Stimulated activated CD8-positive, alpha-beta memory T cell treated with anti-CD3 and anti-CD28 coated beads, Interleukin-2, amount 100 ng/mL, for 1 hour (primary cell): ENCODE measurements at places on chromosomes 7 and 10.

- DNase-seq, result no peak
Observed at GRCh38 chr10:60989400-60989876, 45.5 kb upstream of the RHOBTB1 start.

DNA sequence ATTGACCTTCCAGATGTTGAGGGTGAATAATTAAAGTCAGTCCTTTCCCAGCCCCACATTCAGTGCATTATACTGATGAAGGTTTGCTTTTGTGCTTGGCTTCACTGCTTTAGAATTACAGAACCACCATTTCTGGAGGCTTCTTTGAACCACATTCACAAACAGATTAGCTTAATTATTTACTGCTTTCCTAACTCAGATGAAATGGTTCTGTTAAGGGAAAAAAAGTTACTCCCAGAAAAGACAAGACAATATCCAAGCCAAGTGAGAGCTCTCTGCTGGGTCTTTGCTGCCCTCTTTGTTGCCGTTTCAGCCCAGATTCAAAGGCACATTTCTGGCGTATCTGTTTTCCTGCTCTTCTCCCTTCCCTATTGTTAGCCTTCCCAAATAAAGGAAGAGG, 188.9 kb downstream of the AHR start:
- no peak for DNase-seq

DNA sequence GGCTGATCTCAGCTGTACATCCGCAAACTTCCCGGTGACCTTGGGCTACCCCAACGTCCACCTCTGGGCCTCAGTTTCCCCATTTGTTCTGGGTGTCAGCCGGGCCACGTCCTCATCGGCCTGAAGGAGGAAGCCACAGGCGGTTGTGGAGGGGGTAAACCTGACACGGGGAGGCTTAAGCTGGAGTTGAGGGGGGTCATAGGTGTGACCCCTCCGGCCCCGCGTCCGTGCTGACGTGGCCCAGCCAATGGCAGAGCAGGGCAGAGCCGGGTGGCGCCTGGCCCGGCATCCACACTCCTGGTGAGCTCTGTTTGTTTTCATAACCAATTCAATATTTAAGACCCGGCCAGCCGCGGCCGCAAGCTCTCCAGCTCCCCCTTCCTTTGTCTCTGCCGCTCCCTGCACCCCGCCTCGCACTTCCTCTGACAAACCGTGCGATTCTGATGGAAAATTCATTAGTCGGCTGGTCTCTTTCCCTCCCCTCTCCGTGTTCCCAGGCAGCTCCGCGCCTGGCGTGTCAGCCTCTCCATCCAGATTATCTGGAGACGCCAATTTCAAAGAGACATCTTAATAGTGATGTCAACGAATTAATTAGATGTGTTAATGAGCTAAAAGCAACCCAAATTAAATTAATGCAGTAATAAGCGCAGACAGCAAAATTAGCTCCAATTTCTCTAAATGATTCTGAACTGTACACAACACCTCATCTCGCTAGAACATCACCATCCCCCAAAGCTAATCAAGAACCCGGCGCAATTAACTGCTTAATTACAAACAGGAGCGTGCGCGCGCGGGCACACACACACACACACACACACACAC, 55.4 kb downstream of the MICALL2 start:
- no peak for DNase-seq

DNA sequence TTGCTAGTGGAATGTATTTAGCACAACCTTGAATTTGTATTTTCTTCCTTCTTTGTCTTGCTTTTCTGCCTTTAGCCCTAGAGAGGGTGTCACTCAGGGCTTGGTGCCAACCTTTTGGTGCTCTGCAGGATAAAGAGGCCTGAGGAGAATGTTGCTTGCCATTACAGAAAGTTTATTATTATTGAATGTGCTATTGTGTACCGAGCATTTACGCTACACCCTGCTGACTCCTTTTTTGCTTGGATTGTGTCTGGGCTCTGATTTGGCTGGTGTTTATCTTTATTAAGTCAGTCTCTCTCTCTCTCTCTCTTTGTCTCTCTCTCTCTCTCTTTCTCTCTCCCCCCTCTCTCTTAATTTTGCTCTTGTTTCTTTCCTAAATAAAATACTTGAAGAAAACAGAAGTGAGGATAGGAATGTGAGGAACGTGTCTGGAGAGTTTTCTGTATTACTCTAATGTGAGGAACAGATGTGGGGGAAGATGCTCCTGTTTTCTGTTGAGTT, 284.4 kb upstream of the PHYHIPL start:
- no peak for DNase-seq

- no peak for DNase-seq
Observed at GRCh38 chr10:132946311-132946710, 3.9 kb upstream of the CFAP46 start.

- no peak for DNase-seq
Observed at GRCh38 chr7:149822353-149822943, 15.7 kb upstream of the ZNF862 start.

GRCh38 chr10:132471125-132471451, 66.5 kb upstream of the INPP5A start:
- DNase-seq, result no peak

- DNase-seq, result no peak
Observed at GRCh38 chr7:115387137-115387536, 465.2 kb downstream of the MDFIC start.

DNA sequence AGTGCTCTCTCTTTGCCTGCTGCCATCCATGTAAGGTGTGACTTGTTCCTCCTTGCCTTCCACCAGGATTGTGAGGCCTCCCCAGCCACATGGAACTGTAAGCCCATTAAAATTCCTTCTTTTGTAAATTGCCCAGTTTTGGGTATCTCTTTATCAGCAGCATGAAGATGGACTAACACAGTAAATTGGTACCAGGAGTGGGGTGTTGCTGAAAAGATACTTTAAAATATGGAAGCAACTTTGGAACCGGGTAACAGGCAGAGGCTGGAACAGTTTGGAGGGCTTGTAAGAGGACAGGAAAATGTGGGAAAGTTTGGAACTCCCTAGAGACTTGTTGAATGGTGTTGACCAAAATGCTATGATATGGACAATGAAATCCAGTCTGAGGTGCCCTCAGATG, 63.8 kb upstream of the PPP1R9A start:
- DNase-seq, result no peak

- DNase-seq, result no peak
Observed at GRCh38 chr10:48898426-48898825, 41.2 kb downstream of the LRRC18 start.

DNA sequence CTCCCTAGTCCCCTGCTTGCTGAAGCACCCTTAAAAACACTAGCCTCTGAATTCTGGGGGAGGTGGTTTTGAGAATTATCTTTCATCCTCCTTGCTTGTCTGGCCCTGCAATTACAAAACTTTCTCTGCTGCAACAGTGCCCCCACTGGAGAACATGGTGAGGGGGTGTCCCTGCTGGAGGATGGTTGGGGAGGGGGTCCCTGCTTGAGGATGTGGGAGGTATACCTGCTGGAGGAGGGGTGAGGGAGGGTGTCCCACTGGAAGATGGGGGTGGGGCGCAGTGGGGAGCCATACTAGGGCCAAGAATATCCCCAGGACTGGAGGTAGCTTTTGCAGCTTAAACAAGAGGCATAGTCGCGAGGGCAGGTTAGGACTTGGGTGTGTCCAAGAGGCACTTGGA, 3.2 kb upstream of the POLM start:
- no peak for DNase-seq

GRCh38 chr10:133258818-133259601, 17.7 kb downstream of the ADAM8 start:
- DNase-seq, result peak; percentile 59

GRCh38 chr10:7202793-7203355, 208.0 kb downstream of the SFMBT2 start:
- DNase-seq, result no peak

DNA sequence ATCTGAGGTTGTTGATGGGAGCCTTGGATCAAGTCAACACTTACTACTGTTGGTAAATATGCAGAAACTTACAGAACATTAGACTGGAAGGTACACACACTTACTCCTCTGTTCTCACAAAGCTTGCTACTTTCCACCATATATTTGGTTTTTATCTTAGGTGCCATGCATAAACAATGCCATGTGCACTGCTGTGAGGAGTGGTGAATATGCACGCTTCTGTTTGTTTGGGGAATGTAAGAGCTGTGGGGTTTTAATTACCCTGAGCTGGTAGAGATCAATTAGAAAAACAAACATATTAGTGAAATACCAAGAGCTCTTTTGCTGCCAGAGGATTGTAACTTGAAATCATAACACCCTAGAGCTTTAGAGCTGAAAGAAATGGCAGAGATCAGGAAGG, 79.8 kb upstream of the ARID5B start:
- DNase-seq, result no peak

- DNase-seq, result no peak
Observed at GRCh38 chr10:66927251-66927935, 1.6 kb downstream of the LRRTM3 start.

GRCh38 chr10:70557876-70558275, 44.7 kb downstream of the PRF1 start:
- DNase-seq, result no peak

DNA sequence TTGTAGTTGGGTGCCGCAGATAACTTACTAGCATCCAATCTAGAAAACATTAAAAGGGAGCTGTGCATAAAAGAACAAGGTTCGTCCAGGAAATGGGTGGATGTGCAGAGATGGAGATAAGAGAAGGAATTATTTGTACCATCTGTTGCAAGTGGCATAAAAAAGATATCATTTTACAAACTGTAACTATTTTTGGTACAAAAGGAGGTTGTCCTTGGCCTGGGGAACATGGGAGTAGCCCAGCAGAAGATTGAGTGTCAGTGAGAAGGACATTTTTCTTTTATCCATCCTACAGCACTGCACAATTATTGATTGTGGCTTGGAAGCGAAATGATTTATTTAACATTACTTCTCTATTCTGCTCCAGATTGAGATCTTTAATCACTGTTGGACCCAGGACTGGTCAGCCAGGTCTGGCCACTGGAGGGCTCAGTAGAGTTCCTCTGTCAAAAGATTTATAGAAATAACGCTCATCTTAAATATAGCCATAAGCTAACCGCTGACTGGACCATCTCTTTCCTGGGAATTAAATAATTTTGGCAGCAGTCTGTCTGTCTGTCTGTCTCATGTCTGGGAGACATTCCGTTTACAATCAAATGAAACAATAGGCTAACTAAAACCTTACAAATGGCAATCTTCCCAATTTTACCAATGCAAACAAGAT, 254.1 kb downstream of the KIAA1217 start:
- DNase-seq, result no peak

DNA sequence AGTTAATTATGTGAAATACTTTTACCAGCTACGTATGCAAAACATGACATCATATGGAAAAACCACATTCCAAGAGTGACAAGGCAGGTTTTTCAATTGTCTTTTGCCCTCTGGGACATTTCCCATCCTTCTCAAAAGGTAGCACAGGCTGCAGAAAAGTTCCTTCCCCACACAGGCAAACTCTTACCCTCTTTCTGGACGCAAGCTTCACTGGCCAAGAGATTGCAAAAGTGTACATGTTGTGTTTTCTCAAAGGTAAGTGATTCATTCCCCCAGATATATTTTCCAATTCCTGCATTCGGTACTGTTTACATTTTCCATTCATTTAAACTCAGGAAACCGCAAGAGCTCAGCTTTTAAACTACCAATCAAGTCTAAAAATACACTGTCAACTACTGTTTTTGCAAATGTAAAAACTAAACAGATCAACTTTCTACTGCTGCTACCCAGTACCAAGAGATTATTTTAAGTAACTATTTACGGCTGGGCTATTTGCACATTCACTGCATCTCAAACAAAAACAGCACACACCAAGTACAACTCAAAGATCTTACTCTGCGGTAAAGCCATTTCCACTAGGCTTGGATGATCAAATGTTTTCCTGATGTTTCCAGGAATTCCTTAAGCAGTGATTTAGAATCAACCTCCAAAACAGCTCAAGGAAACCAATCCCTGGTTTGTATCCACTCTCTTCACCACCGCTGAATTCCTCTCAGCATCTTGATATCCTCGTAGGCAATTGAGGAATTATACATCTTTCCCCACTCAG, 233.6 kb upstream of the CCDC6 start:
- no peak for DNase-seq

GRCh38 chr10:116802474-116802873, 46.8 kb upstream of the ENO4 start:
- DNase-seq, result no peak

DNA sequence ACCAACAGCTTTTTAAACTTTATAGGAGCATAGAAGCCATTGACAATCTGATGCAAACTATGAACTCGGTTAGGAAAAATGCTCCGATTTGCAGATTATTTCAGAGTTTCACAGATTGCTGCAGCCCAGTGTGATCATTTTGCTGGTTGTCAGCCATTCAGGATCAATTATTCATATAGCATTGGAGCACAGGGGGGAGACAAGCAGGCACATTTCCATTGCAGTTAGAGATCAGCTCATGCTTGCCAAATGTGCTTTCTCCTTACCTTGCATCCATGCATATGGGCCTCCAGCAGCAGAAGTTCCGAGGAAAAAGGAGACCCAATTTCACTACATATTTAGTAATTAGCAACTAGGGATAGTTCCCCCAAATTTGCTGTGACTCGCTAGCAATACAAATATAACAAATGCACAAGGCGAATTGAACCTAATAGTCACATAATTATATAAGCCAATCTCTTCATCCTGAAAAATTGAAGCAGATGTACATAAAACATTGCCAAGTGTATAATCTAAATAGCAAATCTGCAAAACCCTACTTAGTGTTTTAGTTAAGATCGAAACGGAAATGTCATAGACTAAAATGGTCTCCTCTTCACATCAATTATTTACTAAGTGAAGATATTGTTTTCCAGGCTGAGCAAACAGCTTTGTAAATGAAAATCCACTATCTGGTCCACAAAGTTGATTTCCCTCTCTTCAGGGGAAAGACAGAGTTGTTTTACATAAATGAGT, 49.5 kb upstream of the RSU1 start:
- no peak for DNase-seq

- no peak for DNase-seq
Observed at GRCh38 chr7:157483971-157484410, 147.2 kb downstream of the DNAJB6 start.

- DNase-seq, result no peak
Observed at GRCh38 chr7:12821746-12822145, 134.3 kb downstream of the ARL4A start.

- no peak for DNase-seq
Observed at GRCh38 chr10:86264481-86265231, 101.9 kb downstream of the GRID1 start.

DNA sequence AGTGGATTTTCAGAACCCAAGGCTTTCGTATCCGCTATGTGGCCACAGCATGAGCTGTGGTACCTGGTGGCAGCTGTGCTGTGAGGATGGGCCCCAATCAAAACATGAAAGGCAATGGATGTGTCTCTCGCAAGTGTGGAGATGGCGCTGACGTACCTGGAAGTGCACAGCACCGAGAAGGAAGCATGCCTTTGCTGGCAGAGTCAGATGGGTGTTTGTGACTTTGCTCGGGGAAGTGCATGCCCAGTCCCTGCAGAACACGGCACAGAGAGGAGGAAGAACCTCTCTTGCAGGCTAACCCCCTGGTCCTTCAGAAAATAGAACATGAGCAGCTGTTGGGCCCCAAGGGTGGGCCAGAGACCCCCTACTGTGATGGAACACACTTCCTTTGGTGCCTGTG, 654.1 kb upstream of the ZWINT start:
- DNase-seq, result no peak

GRCh38 chr10:126842836-126843235, 62.4 kb upstream of the DOCK1 start:
- DNase-seq, result no peak

- no peak for DNase-seq
Observed at GRCh38 chr10:79047875-79048638, 20.7 kb upstream of the ZMIZ1 start.

- no peak for DNase-seq
Observed at GRCh38 chr7:67901808-67902480, 905.3 kb downstream of the TYW1 start.

GRCh38 chr7:110573862-110574528, 516.9 kb upstream of the LRRN3 start:
- no peak for DNase-seq

GRCh38 chr7:39459636-39460035, 106.6 kb upstream of the YAE1 start:
- DNase-seq, result no peak
